ENCODE measurements at places on chromosomes 2 and 18. TPM values are rescaled to one million over a fixed set of nuclear protein-coding genes. Genes with fewer than 3 reads are reported as not detected.

Gene SERPINB4
- total RNA-seq, result not detected

Gene NOSTRIN
- 4.0 TPM for total RNA-seq

Gene INPP5D
- total RNA-seq, result 9.0 TPM

GRCh38 chr2:150811259-150811855 is 323.9 kb upstream of the RND3 start:
- DNase-seq, result no peak
- H3K4me1 ChIP-seq, result peaks cover 15% of the 10 kb centered on the region
- H3K27ac ChIP-seq, result no peak overlapping the region

- peaks cover 11% of the 10 kb centered on the region for H3K36me3 ChIP-seq
- no peaks in the 10 kb centered on the region for H3K4me1 ChIP-seq
- H3K27me3 ChIP-seq, result no peaks in the 10 kb centered on the region
- DNase-seq, result no peak
- no peak overlapping the region for H3K27ac ChIP-seq
Measured at GRCh38 chr18:9244376-9244775, 90.2 kb upstream of the TWSG1 start.

Gene NIF3L1
- total RNA-seq, result 27.5 TPM

DNA sequence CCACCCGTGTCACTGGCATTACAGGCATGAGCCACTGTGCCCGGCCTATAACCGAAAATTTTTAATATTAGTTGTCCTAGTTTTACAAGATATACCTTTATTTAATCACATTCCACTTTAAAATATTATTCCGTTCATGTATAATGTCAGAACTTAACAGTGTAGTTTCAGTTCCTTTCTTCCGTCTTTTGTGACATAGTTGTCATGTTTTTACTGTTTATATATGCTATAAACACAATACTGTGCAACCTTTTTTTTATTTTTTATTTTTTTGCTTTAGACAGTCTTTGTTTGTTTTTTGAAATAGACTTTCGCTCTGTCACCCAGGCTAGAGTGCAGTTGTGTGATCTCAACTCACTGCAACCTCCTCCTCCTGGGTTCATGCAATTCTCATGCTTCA is 129.5 kb upstream of the TTC27 start:
- peaks cover 15% of the 10 kb centered on the region for H3K36me3 ChIP-seq
- H3K27me3 ChIP-seq, result no peaks in the 10 kb centered on the region
- no peaks in the 10 kb centered on the region for H3K4me1 ChIP-seq
- DNase-seq, result no peak
- H3K4me3 ChIP-seq, result no peak overlapping the region
- H3K27ac ChIP-seq, result no peak overlapping the region

Gene FBXO15
- 4.3 TPM for total RNA-seq

Gene PLEKHM3
- total RNA-seq, result 19.2 TPM

DNA sequence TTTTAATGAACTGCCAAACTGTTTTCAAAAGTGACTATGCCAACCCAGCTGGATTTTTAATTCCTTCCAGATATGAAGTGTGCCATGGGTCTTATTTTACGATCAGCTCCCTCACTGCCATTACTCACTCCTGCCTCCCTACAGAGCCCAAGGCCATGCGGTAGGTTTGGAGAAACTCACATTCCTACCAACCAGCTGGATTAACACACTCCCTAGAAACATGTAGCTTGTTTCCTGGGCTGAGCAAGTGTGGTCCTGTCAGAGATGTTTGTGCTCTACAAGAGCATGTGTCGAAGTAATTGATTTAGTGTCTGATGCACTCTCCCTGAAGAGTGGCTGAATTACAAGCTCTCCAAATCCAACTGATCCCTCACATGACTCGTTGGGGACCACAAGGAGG is 82.5 kb downstream of the SPP2 start:
- H3K36me3 ChIP-seq, result peaks cover 2% of the 10 kb centered on the region
- peaks cover 16% of the 10 kb centered on the region for H3K4me1 ChIP-seq
- DNase-seq, result no peak

- DNase-seq, result no peak
- no peak overlapping the region for H3K4me3 ChIP-seq
- H3K36me3 ChIP-seq, result no peaks in the 10 kb centered on the region
- no peaks in the 10 kb centered on the region for H3K27me3 ChIP-seq
Measured at GRCh38 chr2:137252934-137253333, 487.6 kb downstream of the THSD7B start.

DNA sequence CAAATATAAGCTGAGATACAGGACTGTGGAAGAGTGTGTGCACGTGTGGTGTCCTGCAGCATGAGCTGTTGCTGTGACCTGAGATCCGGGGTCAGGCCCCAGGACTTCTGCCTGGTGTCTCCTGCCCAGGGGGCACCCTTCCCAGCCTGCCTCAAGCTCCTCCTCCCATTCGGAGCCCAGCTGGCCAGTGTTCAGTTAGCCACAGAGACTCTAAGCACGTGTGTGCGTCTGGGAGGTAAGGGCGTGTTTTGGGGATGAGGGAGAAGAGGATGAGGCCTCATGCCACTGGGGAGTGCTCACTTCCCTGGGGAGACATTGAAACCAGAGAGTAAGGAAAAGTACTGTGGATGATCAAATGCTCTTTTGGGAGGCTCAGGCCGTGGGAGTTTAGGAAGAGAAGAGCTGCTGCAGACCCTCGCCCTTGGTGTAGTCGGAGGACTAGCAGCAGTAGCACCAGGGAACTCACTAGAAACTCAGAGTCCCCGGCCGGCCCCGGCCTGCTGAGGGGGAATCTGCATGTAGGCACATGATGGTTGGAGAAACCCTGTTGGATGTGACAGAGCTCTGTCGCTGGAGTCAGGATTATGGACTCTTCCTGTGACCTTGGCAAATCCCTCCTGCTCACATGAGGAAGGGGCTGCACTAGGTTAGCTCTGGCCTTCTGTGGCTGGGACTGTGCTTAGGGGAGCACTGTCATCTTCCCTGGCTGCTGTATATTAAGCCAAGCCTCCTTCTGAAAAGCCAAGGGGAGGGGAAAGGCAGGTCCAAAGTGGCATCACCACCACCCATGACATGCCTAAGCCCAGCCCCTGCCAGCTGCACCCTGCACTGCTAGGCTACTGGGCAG is 231.1 kb downstream of the DYSF start:
- no peak overlapping the region for H3K27ac ChIP-seq
- H3K4me3 ChIP-seq, result no peak overlapping the region
- no peak for DNase-seq
- H3K4me1 ChIP-seq, result no peaks in the 10 kb centered on the region
- H3K36me3 ChIP-seq, result peaks cover 2% of the 10 kb centered on the region
- peaks cover 7% of the 10 kb centered on the region for H3K27me3 ChIP-seq

DNA sequence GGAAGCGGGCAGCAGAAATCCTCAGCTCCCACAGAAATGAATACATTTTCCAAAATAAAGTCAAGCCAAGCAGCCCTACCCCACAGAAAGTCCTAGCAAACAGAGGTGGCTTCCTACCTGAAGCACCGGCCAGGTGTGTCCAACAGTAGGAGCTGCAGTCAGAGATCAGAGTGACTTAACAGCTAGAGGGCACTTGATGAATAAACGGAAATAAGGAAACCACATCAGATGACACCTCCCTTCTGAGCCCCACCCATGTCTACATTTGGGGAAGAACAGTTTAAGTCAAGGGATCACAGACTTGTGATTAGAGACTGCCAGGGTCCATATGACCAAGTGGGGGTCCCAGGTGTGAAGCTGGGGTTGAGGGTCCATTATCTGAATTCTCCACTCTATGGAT is at the start of gene CXCR1:
Gene CXCR1, minus strand, starts transcription at position 172 of the 400 bp plus-strand sequence. CDS start 1,751 bp downstream, outside the sequence.
- no peak within 1 kb of the TSS for H3K27ac ChIP-seq
- peaks cover 7% of the 10 kb centered on the region for H3K4me1 ChIP-seq
- no peaks in the 10 kb centered on the region for H3K36me3 ChIP-seq
- DNase-seq, result no peak

DNA sequence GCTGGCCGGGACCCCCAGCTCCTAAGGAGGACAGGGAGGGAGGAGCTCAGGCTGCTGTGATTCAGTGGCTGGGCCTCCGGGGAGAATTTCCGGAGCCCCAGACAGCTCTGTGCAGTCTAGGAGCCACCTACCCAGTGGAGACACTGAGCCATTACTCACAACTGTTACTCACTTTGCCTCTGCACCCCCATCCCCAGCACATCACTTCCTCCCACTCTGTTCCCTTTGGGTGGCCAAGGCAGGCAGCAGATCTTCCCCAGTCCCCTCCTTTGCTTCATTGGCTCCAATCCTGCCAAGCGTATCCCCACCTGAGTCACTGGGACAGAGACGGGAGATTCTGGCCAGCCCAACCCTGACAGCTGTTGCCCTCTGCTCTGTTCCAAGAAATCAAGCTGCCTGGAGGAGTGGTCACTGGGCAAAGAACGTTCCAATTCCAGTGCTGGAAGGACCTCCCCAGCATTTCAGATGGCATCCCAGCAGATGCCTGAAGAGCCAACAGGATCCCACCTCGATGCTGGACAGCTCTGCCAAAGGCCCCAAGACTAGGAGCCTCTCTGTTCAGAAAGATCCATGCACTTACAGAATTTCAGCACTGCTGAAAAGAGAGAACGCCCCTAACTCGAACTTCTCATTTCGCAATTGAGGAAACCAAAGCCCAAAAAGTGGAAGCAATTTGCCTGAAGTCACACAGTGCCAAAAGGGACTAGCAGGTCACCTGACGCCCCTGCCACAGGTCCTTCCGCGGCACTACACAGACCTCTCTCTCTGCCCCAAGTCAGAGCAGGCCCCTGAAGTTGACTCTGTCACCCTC is 68.3 kb downstream of the TNS1 start:
- peaks cover 27% of the 10 kb centered on the region for H3K4me1 ChIP-seq
- H3K27me3 ChIP-seq, result peaks cover 16% of the 10 kb centered on the region
- no peak for DNase-seq
- no peaks in the 10 kb centered on the region for H3K36me3 ChIP-seq

DNA sequence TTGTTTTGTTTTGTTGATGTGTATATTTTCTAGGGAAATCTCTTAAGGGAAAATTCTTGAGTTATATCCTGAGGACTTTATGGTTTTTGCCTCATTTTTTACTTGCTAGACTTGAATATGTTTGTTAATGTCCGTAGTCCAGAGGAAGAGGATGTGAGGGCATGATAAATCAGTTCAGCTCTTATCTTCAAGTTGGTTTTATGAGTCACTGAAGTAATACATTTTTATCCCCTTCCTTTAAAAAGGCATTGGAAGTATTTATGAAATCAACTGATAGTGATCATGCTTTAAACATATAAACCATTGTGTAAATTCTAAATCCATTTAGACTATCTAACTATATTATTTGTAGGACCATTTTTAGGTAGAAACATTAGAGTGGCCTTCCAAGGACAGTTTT is 43.9 kb upstream of the CYBRD1 start:
- H3K4me3 ChIP-seq, result no peak overlapping the region
- DNase-seq, result no peak
- no peaks in the 10 kb centered on the region for H3K27me3 ChIP-seq
- H3K27ac ChIP-seq, result no peak overlapping the region
- no peaks in the 10 kb centered on the region for H3K4me1 ChIP-seq
- peaks cover 17% of the 10 kb centered on the region for H3K36me3 ChIP-seq

Gene PROC
- total RNA-seq, result 25.3 TPM

Gene NR4A2
- 7.9 TPM for total RNA-seq

GRCh38 chr2:174571669-174572323 is 25.8 kb downstream of the WIPF1 start:
- no peak for DNase-seq
- no peak overlapping the region for H3K4me3 ChIP-seq
- no peak overlapping the region for H3K27ac ChIP-seq
- H3K27me3 ChIP-seq, result no peaks in the 10 kb centered on the region
